Chondrocyte (in vitro differentiated cells): ENCODE measurements at places on chromosomes 1 and 21. TPM values are rescaled to one million over a fixed set of nuclear protein-coding genes. Genes with fewer than 3 reads are reported as not detected.

The CD160 gene
- total RNA-seq, result not detected in 3 replicates

The RGSL1 gene
- not detected in 3 replicates for total RNA-seq

The SHISAL2A gene
- total RNA-seq, result 0.24 TPM in 1 of 3 replicates, not detected in the others

DNA sequence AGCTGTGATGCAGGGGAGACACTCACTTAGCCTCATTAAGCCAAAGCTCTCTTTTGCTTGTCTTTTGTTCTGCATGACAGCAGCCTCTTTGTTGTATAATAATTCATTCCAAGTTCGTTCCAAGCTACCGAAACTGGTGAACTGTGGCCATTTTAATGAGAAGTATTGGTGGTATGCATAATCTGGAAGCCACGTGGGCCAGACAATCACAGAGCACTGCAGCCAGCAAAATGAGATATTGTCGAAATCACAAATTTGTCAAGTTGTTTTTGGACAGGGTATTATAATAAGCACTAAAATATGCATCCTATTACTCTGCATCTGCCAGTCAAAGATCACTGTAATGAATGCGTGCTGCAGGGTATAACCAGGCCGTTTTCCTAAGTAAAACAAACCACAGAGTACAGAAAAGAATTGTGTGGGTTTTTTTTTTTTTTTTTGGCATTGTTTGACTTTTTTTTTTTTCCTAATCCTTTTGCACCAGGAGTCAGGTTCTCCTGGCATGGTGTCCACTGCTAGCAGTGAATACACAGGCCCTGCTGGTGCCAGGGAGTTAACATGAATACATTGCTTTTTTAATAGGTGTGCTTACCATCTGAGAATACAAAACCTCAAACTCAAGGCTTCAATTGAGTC, 423.9 kb downstream of the PTBP2 start:
- DNase-seq, result no peak

DNA sequence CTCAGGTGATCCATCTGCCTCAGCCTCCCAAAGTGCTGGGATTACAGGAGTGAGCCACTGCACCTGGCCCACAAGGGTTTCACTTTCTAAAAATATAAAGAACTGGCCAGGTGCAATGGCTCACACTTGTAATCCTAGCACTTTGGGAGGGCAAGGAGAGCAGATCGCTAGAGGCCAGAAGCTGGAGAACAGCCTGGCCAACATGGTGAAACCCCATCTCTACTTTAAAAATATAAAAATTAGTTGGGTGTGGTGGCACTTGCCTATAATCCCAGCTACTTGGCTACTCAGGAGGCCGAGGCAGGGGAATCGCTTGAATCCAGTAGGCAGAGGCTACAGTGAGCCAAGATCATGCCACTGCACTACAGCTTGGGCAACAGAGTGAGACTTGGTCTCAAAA, 25.7 kb downstream of the MRPL39 start:
- DNase-seq, result no peak

DNA sequence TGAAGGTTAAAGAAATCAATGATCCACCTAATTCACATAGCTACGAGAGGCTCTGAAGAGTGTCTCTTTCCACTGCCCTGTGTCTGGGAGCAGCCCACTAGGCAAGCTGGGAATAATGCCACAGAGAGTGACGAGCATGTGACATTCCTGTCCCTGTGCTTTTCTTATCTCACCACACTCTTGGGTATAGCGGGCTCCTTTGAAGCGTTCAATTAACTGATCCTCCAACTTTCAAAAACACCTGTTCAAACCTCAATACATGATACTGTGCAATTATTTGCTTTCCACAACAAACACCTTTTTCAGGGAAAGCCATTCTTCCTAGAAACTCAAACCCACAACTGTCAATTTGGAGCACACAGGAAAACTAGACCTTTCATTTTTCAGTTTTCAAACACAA, 43.4 kb downstream of the PLPP3 start:
- no peak for DNase-seq

The PALMD gene
- 6.2 to 16.5 TPM (median 6.9 TPM) in 3 replicates for total RNA-seq

The GATAD2B gene
- 46.4 to 48.1 TPM (median 47.0 TPM) in 3 replicates for total RNA-seq
